Thyroid gland (tissue), 4 donors: ENCODE measurements at places on chromosomes 6 and 20.

DNA sequence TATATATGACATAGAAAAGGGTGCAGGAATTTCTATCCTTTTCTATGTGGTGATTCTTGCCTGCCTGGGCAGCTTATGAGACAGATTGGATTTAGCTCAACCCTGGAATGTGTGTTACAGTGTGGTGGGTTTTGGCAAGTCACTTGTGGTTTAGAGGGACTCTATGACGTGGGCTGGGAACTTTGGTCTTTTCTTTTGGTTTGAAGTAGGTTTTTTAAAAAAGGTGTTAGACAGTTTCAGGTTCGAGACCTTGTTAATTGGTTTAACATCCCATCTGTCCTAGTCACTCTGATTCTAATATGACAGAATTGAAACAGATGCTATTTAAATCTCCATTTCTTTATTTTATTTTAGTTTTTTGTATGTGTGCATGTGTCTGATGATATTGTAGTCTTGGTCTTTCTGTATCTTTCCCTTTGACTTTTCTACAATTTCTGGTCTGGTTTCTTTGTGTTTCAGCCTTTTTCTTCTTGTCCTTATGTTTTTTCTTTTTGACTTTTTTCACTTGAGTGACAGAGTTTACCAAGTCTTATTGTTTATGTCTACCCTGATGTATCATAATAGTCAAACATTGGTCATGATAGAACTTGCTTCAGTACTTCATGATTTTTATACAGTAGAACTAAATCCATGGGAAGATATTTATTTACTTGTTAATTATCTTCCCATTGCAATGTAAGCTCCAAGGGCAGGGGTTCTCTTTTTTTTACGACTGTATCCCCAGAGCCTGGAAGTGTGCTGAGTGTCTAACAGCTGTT, 174.3 kb downstream of the CDKAL1 start:
- DNase-seq: no peak

GRCh38 chr6:133895573-133896343, 6.8 kb downstream of the TCF21 start:
- DNase-seq: no peak

GRCh38 chr6:17665132-17665531, 41.6 kb downstream of the NUP153 start:
- no peak for DNase-seq

GRCh38 chr6:50820869-50821264, 2.2 kb downstream of the TFAP2B start:
- DNase-seq: no peak

DNA sequence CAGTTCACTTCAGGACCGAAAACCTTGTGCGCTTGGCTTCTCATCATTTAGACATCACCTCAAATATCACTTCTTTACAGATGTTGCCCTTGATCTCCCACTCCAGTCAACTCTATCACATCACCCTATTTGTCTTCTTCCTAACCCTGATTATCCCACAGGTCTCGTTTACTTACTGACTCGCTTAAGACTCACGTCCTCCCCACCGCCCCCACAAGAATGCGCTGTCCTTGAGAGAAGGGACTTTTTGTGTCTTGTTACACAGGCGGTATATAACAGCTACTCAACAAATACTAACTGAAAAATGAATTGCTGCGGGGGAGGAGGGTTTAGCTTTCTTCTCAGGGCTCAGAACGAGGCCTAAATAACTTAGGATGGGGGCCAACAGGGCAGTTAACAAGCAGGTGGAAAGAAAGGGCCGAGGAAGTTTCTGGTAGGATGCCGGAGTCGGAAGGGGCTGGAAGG, 527 bp downstream of the TOMM34 start:
- peak; percentile 13 for DNase-seq
